Esophagus muscularis mucosa (tissue), 4 donors: ENCODE measurements at places on chromosomes 16 and 17. TPM values are rescaled to one million over a fixed set of nuclear protein-coding genes. Genes with fewer than 3 reads are reported as not detected.
A peak's percentile ranks its signal among the peaks of the same experiment; 100 is the strongest.

- H3K4me3 ChIP-seq, result no peak overlapping the region
- H3K36me3 ChIP-seq, result no peaks in the 10 kb centered on the region
- no peak overlapping the region for H3K27ac ChIP-seq
- no peak for DNase-seq
Observed at GRCh38 chr16:29868396-29869009, 5.5 kb upstream of the CDIPT start.

DNA sequence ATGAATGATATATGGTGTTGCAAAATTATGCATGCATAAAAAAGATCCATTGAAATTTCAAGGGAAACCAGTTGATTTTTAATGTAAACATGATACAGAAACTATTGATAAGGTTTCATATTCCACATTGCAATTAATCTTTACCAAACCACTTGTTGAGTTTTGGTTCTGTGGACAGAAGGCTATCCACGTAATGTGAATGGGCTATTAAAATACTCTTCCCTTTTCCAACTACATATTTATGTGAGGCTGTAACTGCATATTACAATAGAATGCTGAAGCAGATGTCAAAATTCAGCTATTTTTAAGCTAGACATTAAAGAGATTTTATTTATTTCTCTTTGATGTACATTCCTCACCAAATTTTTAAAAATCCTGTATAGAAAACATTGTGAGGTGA lies 33.7 kb upstream of the VPS4A start:
- H3K36me3 ChIP-seq, result peaks cover 10% of the 10 kb centered on the region
- H3K4me3 ChIP-seq, result no peak overlapping the region
- peaks cover 3% of the 10 kb centered on the region for H3K4me1 ChIP-seq
- DNase-seq, result no peak

GRCh38 chr16:11109566-11109965 lies 146.4 kb downstream of the SOCS1 start:
- DNase-seq, result no peak
- no peaks in the 10 kb centered on the region for H3K27me3 ChIP-seq
- peaks cover 45% of the 10 kb centered on the region for H3K4me1 ChIP-seq
- H3K36me3 ChIP-seq, result no peaks in the 10 kb centered on the region

DNA sequence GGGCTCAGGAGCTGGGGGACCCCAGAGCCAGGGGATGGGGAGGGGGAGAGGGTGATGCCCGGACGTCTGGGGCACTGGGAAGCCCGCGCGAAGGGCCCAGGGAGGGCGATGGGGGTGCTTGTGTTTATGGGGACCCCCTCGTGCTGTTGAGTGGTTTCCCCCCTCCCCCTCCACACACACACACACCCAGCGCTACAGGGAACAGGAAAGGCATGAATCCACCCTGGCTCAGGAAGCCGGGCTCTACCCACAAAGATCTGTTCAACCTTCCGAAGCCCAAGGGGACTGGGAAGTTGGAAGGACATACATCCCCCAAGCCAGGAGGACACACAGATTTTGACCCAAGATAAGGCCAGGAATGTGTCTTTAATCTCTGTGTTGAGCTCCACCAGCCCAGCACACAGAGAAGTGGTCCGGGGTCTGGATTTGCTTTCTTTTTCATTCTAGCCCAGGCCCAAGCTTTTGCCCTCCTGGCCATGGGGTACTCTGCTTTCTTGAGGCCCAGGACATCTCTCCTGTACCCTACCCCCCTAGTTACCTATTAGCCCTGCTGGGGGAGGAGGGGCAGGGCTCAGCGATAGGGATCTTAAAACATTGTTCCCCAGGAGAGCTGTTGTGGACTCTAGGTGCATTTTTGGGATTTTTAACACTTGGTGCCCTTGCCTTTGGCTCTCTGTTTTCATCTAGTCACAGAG lies 1.2 kb downstream of the UBALD2 start:
- H3K4me3 ChIP-seq, result peak overlapping the region; percentile 100
- H3K27ac ChIP-seq, result peak overlapping the region; percentile 95
- DNase-seq, result no peak
- no peaks in the 10 kb centered on the region for H3K27me3 ChIP-seq
- H3K36me3 ChIP-seq, result peaks cover 26% of the 10 kb centered on the region

DNA sequence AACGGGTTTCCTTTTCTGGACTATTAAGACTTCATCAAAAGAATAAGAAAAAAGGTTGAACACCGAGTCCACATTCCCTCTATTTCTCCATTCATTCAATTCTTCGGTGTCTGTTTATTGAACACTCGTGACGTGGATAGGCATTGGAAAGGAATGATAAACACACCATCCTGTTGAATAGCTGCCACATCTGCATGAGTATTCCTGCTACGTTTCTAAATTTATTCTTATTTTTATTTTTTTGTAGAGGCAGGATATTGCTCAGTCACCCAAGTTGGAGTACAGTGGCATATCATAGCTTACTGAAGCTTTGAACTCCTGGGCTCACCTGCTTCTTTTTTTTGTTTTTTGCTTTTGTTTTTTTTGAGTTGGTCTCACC lies 80.8 kb upstream of the CIBAR2 start:
- H3K4me1 ChIP-seq, result peaks cover 32% of the 10 kb centered on the region
- H3K4me3 ChIP-seq, result no peak overlapping the region
- no peaks in the 10 kb centered on the region for H3K36me3 ChIP-seq

GRCh38 chr17:34850023-34850422 lies 111.2 kb downstream of the CCT6B start:
- H3K36me3 ChIP-seq, result no peaks in the 10 kb centered on the region
- H3K27me3 ChIP-seq, result no peaks in the 10 kb centered on the region
- no peak overlapping the region for H3K27ac ChIP-seq
- no peaks in the 10 kb centered on the region for H3K4me1 ChIP-seq
- no peak overlapping the region for H3K4me3 ChIP-seq
- no peak for DNase-seq

- H3K27me3 ChIP-seq, result peaks cover 44% of the 10 kb centered on the region
- H3K4me1 ChIP-seq, result peaks cover 71% of the 10 kb centered on the region
- H3K36me3 ChIP-seq, result no peaks in the 10 kb centered on the region
- peak; percentile 96 for DNase-seq
- peak overlapping the region; percentile 77 for H3K27ac ChIP-seq
- H3K4me3 ChIP-seq, result peak overlapping the region; percentile 63
Observed at GRCh38 chr17:8119581-8120519, 1.5 kb upstream of the ALOXE3 start.

- H3K36me3 ChIP-seq, result no peaks in the 10 kb centered on the region
- no peak overlapping the region for H3K4me3 ChIP-seq
- DNase-seq, result no peak
Observed at GRCh38 chr16:80720804-80721371, 83.5 kb downstream of the CDYL2 start.

- peaks cover 32% of the 10 kb centered on the region for H3K4me1 ChIP-seq
- H3K36me3 ChIP-seq, result no peaks in the 10 kb centered on the region
- H3K27ac ChIP-seq, result peak overlapping the region; percentile 80
- peak overlapping the region; percentile 84 for H3K4me3 ChIP-seq
- H3K27me3 ChIP-seq, result peaks cover 41% of the 10 kb centered on the region
Observed at GRCh38 chr17:46771561-46772474, 46.7 kb downstream of the WNT3 start.

- H3K27ac ChIP-seq, result no peak overlapping the region
- no peak for DNase-seq
- H3K4me1 ChIP-seq, result peaks cover 11% of the 10 kb centered on the region
- no peaks in the 10 kb centered on the region for H3K27me3 ChIP-seq
Observed at GRCh38 chr17:40479754-40480480, 21.5 kb downstream of the TNS4 start.

DNA sequence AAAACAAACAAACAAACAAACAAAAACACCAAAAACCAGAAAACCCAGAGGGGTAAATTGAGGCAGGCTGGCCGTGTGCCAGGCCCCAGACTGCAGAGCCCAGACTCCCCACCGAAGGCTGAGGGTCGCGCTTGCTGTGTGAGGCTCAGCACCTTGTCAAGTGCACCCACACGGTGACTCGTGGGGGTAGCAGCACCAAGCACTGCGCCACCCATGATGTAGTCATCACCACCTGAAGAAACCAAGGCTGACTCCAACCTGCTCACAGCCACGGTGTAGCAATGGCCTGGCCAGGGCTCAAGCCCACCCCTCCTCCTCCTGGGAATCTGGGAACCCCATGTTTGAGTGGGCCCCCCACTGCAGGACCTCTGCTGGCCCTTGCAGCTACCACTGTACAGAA lies 11.9 kb downstream of the MCRIP1 start:
- H3K4me1 ChIP-seq, result peaks cover 52% of the 10 kb centered on the region
- peak overlapping the region; percentile 79 for H3K27ac ChIP-seq
- DNase-seq, result no peak
- H3K36me3 ChIP-seq, result peaks cover 29% of the 10 kb centered on the region
- H3K4me3 ChIP-seq, result no peak overlapping the region
- H3K27me3 ChIP-seq, result peaks cover 29% of the 10 kb centered on the region

GRCh38 chr17:81556175-81556691 lies 4.1 kb upstream of the FAAP100 start:
- peaks cover 47% of the 10 kb centered on the region for H3K36me3 ChIP-seq
- DNase-seq, result no peak
- H3K27ac ChIP-seq, result no peak overlapping the region
- peaks cover 30% of the 10 kb centered on the region for H3K4me1 ChIP-seq

GRCh38 chr16:69270395-69270794 lies 40.8 kb upstream of the VPS4A start:
- H3K4me3 ChIP-seq, result no peak overlapping the region
- no peak overlapping the region for H3K27ac ChIP-seq
- DNase-seq, result no peak
- no peaks in the 10 kb centered on the region for H3K4me1 ChIP-seq
- H3K27me3 ChIP-seq, result no peaks in the 10 kb centered on the region

KRT25 gene
- total RNA-seq, result not detected

TAT gene
- not detected for total RNA-seq

PLD2 gene
- total RNA-seq, result 10.6 TPM

EVI2B gene
- total RNA-seq, result 4.3 TPM
